ENCODE measurements at places on chromosomes 16 and 17.

DNA sequence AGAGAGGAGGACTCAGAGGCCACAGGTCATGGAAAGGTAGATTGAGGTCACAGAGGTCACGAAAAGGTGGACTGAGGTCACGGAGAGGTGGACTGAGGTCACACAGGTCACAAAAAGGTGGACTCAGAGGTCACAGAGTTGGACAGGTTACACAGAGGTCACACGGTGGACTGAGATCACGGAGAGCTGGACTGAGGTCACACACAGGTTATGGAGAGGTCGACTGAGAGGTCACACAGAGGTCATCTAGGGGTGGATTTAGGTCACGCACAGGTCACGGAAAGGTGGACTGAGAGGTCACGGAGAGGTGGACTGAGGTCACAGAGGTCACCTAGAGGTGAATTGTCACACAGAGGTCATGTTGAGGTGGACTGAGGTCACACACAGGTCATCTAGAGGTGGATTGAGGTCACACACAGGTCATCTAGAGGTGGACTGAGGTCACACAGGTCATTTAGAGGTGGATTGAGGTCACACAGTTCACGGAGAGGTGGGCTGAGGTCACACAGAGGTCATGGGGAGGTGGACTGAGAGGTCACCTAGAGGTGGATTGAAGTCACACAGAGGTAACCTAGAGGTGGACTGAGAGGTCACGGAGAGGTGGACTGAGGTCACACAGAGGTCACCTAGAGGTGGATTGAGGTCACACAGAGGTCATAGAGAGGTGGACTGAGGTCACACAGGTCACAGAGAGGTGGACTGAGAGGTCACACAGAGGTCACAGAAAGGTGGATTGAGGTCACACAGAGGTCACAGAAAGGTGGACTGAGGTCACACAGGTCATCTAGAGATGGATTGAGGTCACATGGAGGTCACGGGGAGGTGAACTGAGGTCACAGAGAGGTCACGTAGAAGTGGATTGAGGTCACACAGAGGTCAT lies 26.7 kb upstream of the JPT2 start:
- DNase-seq = no peak

GRCh38 chr16:51818342-51818944 lies 667.4 kb upstream of the SALL1 start:
- peak; percentile 8 for DNase-seq

DNA sequence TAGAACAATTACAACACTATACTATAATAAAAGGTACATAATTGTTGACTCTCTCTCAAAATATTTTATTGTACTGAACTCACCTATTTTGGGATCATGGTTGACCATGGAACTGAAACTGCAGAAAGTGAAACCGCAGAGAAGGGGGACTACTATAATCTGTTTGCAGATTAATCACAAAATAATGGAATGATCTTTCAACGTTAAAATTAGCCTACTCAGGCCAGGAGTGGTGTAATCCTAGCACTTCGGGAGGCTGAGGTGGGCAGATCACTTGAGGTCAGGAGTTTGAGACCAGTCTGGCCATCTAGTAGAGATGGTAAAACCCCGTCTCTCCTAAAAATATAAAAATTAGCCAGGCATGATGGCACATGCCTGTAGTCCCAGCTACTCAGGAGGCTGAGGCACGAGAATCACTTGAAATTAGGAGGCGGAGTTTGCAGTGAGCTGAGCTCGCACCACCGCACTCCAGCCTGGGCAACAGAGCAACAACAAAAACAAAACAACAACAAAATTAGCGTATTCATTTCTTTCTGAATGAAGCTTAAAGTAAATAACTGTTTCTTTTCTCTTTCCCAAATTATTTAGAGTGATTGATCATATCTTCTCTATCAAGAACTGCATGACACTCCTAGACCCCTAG lies 45.6 kb downstream of the IKZF3 start:
- DNase-seq = no peak

DNA sequence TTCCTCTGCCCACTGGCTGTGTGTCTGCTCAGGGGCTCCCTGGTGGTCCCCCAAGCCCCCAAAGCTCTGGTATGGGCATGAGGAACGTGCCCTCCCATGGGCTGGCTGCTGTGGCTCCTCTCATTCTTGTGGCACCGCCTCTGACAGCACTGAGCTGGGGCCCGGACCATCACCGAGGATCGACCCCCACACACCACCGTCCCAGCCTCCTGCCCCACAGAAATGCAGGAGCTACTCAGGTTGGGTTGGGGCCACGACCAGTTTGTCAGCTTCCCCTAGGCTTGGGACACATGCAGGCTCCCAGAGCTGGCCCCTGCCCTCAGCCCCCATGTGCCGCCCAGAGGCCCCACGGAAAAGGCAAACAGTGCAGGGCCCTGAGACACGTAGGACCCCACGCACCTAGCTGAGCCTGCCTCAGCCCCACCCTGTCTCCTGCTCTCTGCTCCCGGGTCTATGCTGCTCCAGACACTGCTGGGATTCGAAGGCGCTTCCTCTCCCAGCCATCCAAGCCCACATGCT lies 3.3 kb upstream of the CASKIN1 start:
- DNase-seq = no peak

- DNase-seq = peak; percentile 53
Observed at GRCh38 chr17:3804503-3804931, 3.5 kb upstream of the ITGAE start.

DNA sequence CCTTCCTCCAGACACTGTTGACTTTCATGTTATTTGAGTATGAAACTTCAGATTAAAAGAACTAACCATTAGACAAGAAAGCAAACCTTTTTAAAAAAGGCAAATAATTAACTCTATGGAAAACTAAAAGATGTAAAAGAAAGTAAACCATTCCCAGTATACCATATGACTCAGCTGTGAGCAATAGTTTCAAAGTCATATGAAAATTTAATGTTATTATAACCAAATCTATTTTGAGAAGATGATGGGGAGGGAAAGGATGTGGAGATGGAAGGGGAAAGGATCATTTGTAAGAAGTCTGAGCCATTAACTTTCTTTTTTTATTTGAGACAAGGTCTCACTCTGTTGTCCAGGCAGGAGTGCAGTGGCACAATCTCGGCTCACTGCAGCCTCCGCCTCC lies 131.8 kb downstream of the IRX5 start:
- DNase-seq = no peak

GRCh38 chr17:74070998-74071679 lies 132.3 kb upstream of the RPL38 start:
- DNase-seq = no peak

DNA sequence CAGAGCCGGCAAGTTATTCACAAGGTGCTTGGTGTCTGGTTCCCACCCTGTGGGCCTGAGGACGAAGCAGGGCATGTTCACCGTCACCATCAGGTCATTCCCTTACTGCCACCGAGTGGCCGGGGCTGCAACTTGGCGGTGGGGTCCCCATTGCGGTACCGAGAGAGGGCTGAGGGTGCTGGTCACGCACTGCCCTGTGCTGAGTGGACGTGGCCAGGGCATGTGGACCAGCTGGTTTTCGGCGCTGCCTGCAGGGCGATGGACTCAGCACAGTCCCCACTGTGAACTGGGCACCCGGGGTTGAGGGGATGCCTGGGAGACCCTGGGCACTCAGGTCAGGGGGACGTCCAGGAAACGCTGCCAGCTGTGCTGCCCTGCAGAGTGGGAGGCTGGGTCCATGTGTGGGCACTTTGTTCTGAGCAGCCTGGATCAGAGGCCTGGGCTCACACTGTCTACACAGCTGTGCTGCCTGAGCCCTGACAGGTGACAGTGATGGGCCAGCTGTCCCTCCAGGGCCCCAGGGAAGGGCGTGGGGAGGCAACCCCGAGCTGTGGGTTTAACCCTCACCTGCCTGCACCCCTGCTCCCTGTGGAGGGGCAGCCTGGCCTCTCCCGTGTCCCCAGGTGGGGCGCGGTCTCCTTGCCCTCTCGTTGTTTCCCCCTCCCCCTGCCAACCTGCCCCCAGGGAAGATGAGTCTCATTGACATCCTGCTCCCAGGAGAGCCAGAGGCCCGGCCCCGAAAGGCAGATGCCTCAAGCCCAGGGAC lies 39.3 kb upstream of the GNG13 start:
- no peak for DNase-seq

DNA sequence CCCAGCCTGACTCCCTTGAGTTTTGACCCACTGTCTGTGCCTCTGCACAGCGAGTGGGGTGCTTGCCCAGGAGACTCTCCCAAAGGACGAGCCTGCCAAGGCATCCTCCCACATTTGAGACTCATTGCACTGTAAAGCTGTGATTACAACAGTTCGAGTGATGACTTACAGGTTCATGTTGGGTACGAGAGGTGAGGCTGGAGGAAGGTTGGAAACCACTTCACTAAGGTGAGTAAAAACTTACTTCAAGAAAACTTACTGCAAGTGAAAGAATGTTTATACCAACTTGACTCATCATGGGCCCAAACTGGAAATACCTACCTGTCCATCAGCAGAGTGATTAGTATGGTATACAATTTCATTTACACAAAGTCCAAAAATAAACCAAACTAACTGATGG lies 360.1 kb upstream of the CDH11 start:
- DNase-seq = no peak

- DNase-seq = no peak
Observed at GRCh38 chr17:42560246-42560645, 1.7 kb upstream of the COASY start.

DNA sequence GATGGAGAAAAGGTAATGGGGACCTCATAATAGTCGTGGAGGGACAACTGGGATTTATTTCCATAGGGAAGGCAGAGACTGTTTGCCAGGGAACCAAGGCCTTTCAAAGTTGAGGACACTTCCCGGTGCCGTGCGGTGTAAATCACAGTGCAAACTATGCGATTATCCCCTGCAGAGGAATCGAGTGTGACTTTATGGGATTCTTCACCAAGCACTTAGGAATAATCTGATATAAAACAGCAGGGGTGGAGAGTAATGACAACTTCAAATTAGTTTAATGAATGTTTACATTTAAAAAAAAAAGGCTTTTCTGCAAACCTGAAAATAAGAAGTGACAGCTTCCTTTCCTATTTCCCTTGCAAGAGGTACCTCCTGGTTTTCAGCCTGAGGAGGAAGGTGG lies 538.2 kb downstream of the MAF start:
- no peak for DNase-seq

- no peak for DNase-seq
Observed at GRCh38 chr17:30368912-30369720, 9.6 kb upstream of the CPD start.

GRCh38 chr16:81717662-81718189 lies 61.4 kb upstream of the PLCG2 start:
- DNase-seq = no peak

DNA sequence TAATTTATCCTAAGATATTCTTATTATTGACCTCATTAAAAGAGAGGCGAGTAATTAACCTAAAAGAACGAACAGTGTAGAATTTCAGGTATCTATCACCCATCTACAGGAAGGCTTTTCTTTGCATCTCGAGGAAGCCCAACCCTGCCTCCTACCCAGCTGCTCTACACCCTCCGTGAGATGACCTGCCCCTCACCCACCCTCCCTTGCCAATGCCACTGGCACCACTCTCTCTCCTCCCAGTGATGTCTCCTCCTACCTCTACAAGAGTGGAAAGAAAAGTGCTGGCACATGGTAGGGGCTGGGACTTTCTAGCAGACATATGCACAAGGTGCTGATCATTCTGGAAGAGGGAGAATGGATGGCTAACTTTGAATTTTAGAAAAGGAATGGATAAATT lies 22.9 kb upstream of the FOXJ1 start:
- no peak for DNase-seq

DNA sequence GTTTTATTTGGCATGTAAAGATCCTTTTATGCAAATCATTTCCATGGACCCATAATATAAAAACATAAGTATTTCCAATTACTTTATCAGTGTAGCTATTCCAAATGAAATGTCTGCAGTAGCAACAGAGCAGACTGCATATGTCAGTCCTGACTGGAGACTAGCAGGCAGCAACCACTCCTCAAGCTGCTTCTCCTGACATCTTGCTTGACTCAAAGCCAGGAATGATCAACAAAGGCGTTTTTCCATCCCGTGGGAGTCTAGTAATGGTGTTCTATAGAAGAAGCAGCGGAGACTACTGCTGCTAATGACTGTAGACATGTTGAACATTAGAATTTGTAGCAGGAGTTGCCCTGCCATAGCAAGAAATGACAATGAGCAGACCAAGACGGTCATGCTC lies 73.2 kb upstream of the AKTIP start:
- DNase-seq = no peak

DNA sequence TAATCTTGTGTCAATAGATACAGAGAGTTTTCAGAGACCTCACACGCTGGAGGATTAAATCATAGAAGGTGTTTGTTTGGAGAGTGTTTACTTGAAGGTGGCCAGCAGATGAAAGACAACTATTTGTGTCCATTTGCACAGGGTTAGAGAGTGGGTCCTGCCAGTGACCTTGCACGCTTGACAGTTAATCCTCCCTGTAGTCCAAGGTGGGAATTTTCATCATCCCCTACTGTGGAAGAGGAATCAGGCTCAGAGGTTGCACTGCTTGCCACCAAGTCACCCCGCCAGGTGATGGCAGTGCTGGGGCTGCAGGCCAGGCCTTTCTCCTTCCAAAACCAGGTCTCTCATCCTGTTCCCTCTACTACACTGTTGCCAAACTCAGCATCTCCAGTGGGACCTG lies 12.3 kb downstream of the CDH1 start:
- no peak for DNase-seq

GRCh38 chr17:28917465-28917864 lies 14.6 kb upstream of the DHRS13 start:
- DNase-seq = no peak

GRCh38 chr17:16363749-16364536 lies 10.7 kb upstream of the CENPV start:
- DNase-seq = peak; percentile 68

GRCh38 chr16:76913046-76913445 lies 277.9 kb upstream of the MON1B start:
- DNase-seq = no peak

DNA sequence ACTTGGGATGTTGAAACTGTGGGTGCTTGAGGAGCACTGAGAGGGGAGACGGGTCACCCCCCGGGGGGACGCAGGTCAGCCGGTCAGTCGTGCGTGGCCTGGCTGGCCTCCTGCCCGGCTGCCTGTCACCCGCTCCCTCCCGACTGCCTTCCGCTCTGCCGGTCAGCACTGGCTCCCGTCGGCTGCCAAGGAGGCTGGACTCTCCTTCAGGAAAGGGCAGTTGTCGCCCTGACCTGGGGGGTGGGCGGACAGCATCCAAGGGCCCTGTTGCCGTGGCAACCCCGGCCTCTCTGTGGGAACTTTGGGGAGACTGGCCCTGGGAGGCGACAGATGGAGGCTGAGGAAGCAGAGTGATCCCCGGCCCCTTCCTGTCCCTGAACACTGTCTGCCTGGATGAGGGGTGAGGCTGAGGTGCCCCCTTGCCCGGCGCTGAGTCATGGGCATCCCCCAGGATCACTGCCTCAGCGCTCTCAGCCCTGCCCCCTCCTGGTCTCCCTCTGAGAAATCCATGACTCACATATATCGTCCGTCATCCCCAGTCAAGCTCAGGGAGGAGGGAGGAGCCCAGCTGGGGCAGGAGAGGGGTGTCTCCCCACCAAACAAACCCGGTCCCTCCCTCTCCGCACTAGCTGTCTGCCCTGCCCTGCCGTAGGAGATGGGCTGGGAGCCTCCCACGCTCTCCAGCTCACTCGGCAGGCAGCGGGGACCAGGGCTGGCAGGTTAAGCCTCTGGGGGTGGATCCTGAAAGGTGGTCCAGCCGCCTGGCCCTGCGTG lies at the start of gene ADGRG1:
ADGRG1 (plus strand) TSS at position 623 of the 774 bp plus-strand sequence. CDS start 21,658 bp downstream, outside the sequence.
- peak; percentile 44 for DNase-seq

Measured in stimulated activated naive CD8-positive, alpha-beta T cell treated with anti-CD3 and anti-CD28 coated beads, Interleukin-15, amount 100 ng/mL, for 72 hours (primary cell).